ENCODE measurements at places on chromosomes 3 and 15.

- DNase-seq = no peak
These were observed 45.0 kb upstream of the WWTR1 start for GRCh38 chr3:149702691-149703441.

GRCh38 chr3:160564949-160565441, 376 bp downstream of the KPNA4 start:
- peak; percentile 47 for DNase-seq

DNA sequence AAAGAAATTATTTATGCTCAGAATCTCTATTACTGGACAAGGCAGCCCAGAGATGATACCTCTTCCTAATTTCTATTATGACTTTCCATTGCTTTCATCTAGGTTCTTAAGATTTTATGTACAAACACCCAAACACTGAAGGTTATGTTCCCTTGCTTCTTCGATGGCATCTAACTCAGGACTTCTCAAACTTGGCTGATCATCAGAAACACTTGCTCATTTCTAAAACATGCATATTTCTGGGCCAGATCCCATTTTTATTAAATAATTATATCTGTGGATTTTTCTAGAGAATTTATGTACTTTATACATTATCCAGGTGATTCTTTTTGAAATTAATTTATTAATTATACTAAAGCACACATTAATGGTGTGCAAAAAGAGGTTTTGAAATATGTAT, 482.4 kb upstream of the NR2F2 start:
- DNase-seq = no peak

DNA sequence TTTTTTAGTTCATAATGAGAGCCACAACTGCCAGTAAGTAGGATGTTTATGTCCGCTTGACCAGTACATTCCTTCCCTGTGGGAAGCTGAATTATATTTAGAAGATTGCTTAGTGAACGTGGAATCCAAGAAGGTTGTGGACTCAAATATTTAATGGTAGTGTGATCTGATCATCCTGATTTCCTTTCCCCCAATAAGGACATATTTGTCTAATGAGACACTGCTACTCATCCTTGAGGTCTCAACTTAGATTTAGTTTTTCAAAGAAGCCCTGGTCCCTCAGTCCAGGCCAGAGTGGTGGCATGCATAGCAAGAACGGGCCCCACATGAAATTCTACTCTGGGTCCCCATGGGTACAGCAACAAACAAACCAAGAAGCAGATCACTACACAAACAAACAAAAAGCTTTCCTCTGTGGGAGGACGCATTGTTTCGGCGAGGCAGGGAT, 60.8 kb downstream of the USP13 start:
- DNase-seq = no peak

DNA sequence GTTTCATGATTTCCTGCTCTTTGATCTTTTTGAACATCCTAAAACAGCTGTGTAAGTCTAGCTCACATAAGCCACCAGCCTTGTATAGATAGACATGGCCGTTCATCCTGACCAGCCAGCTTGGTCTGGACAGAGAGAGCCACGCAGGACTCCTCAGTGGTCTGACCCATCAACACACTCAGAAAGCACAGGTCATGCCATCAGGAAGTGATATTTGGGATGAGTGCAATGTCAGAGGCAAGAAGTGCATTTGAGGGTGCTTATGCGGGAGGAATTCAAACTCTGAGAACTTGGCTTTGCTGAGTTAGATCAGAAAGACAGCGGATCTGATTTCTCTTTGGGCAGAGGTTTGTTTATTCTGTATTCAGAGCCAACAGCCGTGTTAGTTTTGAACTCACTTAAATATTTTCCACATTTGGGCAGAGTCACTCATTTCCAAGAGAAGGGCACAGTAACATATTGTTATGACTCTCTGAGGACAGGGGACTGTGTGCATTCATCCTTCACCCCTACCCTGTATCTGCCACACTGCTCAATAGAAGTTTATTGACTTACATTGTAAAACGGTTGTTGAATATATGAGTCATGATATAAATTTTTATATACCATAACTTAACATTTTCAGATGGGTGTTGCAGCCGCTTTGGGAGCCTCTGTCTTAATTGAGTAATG, 225.3 kb upstream of the LYSMD4 start:
- no peak for DNase-seq

DNA sequence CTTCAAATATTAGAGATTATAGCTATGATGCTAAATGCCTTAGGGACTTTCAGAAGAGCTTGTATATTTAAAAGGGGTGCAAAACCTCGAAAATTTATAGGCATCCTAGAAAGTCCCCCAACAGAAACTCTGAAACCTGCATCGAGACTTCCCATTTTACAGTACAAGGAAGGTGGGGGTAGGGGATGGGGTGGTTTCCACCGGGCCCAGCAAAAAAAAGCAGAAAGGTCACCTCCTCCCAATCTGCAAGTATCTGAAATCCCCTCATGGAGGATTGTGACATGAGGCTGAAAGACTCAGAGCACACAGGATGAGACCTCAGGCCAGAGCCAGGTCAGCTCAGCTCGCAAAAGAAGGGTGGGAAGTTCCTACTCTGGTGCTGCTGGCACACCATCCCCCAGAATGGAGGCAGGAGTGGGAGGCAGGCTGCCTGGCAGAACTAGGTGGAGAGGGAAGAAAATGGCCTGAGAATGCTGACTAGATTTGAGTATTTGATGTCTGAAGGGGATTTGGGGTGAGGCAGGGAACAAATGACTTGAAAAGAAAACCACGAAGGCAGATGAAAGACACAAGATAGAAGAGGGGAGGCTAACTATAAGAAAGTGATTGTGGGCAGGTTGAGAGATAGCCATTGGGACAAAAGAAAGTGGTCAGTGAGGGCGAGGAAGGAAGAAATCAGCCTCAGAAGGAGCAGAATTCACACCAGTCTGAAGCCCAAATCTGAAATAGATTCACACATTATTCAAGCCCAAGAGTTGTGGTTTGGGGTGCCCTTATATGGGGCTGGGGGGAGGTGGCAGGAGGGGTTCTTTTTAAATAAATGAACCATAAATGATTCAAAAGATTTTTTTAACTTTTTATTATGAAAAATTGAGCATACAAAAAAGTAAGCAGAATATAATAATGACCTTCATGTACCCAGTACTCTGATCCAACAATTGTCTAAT, 22.5 kb upstream of the TSC22D2 start:
- no peak for DNase-seq

DNA sequence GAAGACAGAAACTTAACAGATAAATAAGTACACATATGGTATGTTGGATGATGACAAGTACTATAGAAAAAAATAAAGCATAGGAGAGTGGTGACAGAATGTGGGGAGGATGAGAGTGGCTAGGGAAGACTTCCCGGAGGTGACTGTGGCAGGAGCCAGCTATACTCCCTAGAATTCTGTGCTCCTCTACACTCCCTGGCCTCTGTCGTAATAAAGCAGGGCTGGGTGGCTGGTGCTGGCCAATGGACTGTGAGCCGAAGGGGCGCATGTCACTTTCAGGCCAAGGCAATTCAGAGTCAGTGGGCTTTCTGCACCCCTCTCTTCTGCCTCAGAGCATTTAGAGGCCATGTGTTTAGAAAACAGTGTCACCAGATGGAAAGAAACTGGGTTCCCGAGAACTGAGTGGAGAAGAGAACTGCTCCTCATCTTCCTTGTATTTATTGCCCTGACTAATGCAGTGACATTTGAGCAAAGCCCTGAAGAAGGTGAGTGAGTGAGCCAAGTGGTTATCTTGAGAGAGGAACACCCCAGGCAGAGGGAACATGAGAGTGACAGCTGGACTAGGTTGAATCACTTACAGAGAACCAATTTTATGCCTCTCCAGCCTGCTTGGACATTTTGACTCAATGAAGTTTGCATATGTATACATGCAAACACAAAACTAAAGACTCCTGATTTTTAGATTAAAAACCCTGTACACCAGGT, 5.2 kb upstream of the VPS8 start:
- no peak for DNase-seq

DNA sequence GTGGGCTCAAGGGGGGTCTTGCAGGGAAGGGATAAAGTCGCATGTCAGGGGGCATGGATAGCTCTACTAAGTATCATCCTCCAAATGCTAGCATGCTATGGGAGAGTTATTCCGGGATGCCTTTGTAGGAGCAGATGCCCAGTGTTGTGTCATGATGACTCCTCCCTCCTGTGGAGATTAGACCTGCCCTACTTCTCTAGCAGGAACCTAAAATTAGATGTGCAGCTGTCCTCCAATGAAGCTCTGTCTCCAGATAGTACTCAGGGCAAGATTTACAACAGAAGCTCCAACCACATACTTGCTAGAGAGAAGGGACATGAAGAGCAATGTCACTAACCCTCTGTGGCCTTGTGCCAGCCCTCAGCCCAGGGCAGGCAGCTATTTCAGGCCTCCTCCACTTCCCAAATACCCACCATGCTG, 82.5 kb downstream of the AGBL1 start:
- DNase-seq = no peak

- DNase-seq = no peak
These were observed 556.9 kb downstream of the MECOM start for GRCh38 chr3:169106662-169107061.

DNA sequence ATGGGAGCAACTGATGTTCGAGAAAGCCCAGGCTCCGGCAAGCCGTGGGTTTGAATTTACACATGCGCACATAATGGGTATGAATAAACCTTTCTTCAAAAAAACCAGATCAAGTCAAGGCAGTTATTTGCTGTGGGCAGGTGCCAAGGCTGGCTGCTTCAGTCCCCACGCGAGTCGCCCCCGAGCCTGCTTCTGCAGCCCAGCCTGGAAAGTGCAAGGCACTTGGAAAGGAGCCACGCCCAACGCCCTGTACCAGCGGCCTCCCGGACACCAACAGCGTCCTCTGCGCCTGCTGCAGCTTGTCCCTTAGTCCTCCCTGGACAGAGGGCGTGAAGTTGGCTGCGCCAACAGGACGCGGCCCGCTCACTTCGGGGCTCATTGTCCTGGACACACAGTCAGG, 68.9 kb downstream of the KLF15 start:
- no peak for DNase-seq

DNA sequence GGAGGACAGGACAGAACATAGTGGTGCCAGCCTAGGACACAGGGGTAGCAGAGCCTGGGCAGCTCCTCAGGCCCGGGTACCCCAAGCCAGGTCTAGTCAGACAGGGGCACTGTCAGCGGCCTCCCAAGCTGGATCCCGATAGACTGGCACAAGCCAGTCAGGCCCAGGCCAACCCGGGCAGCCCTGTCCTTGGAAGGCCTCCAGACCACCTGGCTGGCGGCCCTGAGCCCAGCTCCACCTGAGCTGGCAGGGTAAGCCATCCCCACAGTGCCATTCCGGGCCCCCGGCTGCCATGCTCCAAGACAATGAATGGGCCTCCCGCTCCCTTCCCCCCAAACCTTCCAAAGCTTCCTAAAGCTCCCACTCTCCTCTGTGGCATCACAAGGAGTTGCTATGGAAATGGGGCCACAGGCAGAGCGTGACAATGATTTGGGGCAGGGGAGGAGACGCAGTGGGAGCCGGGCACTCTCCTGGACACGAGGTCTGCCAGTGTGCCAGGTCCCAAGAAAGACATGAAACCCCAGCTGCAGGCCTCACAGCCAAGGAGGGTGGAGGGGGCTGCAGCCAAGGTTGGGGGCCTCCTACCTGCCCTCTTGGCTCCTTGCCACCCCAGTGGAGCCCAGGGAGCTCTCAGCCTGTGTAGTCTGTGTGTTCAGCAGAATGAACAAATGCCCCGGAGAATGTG, 165.6 kb upstream of the LINGO1 start:
- no peak for DNase-seq

- no peak for DNase-seq
These were observed 73.4 kb downstream of the CPN2 start for GRCh38 chr3:194277786-194278130.

GRCh38 chr3:106251160-106251892, 382.5 kb upstream of the CBLB start:
- no peak for DNase-seq

DNA sequence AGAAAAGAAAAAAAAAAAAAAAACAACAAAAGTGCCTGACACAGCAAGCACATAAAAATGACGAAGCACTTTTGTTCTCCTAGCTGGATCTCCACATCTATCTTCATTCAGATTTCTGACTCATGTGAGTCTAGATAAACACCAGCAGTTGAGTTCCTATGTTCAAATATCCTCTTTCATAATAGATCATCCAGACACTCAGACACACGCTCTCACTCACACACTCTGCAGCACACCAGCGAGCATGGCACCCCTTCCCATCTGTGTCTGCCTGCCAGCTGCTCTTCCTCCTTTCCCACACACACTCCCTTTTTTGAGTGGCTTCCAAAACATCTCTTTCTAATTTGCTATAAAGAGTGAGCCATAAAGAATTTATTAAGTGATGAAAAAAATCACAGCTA, 19.8 kb upstream of the CELF6 start:
- DNase-seq = no peak
